Adrenal gland (tissue), 19 donors: ENCODE measurements at places on chromosomes 2 and 18.
A peak's percentile ranks its signal among the peaks of the same experiment; 100 is the strongest.

DNA sequence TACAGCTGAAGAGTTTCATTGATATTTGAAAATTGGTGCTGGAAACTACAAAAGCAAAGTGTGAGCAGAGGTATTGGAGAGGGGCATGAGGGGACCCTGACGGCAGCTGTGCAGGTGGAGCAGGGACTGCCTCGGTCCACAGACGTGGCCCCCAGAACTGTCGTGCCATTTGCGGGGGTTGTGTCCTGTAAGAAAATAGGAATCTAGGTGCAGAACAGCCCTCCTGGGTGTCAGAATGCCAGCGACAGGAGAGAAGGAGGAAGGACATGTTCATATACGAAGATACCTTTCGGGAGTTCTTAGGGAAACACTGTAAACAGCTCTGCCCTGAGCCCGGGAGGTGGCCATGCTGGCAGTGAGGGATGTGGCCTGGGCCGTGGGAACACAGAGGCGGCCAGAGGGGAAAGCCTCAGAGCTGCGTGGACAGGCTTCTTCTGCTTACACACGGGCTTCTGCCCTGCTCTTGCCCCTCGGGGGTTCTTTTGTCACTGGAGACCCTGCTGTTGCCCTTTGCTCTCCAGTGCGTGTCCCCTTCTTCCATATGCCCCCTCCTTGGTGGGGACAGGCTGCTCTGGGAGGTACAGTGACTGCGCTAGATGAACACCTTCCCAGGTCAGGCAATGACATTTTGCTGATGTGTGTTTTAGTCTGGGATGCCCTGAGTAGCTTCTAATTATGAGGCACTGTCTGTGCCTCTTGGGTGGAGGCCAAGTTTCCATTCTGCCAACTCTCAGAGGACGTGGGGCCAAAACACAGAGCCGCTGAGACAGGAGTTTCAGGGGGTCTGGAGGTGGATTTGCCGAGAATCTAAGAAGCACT is 81.9 kb upstream of the TXNDC2 start:
- DNase-seq = peak; percentile 74

- no peak for DNase-seq
Observed at GRCh38 chr2:151239624-151240023, 22.0 kb downstream of the RBM43 start.

DNA sequence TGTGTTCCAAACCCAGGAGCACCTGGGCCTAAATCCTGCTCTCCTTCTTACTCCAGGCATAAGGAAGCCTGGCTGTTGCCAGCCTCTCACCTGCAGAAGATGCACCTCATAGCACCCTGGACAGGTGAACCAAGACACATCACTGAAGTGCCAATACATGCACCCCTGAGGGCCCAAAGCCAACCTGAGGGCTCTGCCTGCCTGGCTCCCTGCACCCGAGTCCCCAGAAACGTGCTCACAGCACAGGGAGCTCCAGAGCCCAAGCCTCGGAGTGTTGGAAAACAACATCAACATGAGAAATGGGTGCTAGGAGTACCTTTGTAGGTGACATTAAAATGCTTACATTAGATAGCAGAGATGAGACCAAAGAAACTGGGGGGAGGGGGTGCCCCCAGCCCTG is 96.3 kb upstream of the RAB6C start:
- no peak for DNase-seq

DNA sequence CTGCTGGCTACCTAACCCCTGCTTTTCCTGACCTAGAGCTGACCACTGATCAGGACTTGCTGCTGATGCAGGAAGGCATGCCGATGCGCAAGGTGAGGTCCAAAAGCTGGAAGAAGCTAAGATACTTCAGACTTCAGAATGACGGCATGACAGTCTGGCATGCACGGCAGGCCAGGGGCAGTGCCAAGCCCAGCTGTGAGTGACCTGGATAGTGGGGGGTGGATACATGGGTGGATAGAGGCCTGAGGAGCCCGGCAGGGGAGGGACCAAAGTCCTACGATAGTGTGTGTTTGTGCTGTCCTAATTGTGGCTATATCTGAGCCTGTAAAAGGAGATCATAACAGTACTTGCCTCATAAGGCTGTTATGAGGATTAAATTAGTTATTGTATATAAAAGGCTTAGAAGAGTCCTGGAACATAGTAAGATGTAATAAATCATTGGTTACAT is 8.2 kb downstream of the PLCD4 start:
- no peak for DNase-seq

DNA sequence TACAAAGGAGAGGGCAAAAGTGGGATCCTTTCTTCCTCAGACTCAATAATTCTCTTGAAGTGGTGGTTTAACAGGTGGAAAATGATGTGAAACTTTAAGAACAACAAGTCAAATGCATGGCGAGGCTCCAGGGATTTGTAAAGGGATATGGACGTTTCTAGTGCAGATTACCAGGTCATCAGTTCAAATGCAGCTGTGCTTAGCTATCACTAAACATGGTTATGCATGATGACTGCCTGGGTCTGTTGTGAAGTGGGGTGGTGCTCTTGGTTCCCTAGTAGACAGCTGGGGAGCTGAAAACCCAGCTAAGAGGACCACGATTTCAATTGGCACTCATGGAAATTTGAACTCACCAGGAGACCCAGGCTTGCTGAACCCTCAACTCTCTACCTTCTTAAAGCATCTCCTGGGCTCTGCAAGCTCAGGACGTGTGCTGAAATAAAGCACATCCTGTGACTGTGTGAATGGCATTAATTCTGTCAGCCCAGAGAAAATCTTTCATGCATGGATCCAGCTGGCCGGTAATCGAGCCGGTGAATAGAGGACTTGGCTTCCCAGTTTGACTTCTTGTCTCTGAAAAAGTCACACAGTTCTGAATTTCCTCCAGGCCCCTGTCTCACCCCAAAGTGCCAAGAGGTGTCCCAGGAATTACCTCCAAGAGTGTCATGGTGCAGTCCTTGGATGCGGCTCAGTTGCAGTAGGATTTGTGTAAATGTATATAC is 146.1 kb downstream of the MTX2 start:
- DNase-seq = no peak

GRCh38 chr2:222750533-222750932 is 79.1 kb downstream of the MOGAT1 start:
- no peak for DNase-seq

- DNase-seq = no peak
Observed at GRCh38 chr2:3876221-3876620, 172.8 kb downstream of the DCDC2C start.

- no peak for DNase-seq
Observed at GRCh38 chr18:21303445-21303844, 61.4 kb downstream of the GREB1L start.

DNA sequence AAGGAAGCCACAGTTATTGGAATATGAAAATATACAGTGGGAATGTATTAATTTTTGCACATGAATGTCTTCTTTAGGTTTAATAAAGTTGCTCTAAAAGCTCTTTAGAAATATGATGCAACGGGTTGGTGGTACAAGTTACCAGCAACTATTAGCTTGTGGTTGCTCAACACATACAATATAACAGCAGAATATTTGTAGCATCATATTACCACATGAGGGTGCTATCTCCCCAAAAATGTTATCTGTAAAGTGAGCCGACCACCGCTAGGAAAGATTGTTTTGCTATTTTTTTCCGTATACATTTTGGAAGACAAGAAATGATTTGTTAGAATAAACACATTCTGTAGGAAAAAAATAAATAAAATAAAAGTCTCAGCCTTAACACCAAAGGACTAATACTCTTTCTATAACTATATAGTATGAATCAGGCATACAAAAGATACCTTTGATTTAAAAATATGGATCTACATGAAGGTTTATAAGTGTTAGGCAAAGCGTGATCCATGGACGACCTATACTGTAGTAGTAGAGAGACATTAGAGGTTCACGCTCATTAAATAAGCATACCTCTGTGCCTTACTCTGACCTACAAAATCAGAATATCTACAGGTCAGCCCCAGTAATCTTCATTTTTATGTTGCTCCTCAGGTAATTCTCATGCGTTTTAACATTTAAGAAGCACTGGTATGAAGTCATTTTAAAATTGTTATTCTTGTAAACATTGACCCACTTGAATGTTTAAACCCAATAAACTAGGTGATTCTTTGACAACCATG is 1110.6 kb upstream of the ACVR2A start:
- DNase-seq = no peak

DNA sequence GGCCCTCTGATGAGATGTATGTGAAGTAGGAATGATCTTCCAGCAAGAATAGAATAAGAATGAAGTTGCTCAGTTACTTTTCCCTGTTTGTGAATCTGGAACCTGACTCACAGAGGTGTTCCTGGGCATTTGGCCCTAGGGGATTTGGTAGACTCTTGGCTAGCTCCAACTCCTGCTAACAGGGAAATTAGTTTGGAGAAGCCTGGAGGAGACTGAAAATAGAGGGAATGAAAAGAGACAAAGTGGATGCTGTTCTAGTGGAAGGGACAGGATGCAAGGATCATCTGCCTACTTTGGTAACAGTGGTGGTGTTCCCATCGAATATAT is 19.6 kb downstream of the TMEM17 start:
- DNase-seq = no peak

- no peak for DNase-seq
Observed at GRCh38 chr18:69636529-69637301, 236.0 kb downstream of the DOK6 start.

- DNase-seq = no peak
Observed at GRCh38 chr2:236558993-236559978, 10.3 kb upstream of the ACKR3 start.

GRCh38 chr18:21602299-21602587 is 1.7 kb upstream of the ESCO1 start:
- DNase-seq = no peak

DNA sequence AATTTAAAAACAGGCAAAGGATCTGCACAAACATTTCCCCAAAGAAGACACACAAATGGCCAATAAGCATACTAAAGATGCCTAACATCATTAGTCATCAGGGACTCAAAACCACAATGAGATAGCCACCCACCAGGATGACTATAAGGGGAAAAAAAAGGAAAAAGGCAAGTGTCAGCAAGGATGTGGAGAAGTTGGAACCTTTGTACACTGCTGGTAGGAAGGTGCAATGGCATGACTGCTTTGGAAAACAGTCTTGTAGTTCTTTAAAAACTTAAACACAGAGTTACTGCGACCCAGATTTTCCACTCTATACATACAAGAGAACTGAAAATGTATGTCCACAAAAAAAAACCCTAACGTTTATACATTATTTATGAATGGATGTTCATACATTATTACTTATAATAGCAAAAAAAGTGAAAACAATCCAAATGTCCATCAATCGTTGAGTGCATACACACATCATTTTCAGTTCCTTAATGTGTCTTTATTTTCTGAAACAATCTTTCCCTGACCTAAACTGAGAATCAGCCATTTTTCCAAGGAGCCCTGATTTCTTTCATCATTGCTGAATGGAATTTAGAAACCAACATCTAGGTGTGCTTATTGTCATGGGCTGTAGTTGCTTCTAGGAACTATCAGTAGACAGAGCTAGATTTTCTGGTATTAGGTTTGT is 64.7 kb upstream of the TLK1 start:
- no peak for DNase-seq

- no peak for DNase-seq
Observed at GRCh38 chr2:203548887-203549286, 13.8 kb upstream of the RAPH1 start.

- DNase-seq = no peak
Observed at GRCh38 chr2:3272761-3273160, 104.9 kb downstream of the EIPR1 start.

DNA sequence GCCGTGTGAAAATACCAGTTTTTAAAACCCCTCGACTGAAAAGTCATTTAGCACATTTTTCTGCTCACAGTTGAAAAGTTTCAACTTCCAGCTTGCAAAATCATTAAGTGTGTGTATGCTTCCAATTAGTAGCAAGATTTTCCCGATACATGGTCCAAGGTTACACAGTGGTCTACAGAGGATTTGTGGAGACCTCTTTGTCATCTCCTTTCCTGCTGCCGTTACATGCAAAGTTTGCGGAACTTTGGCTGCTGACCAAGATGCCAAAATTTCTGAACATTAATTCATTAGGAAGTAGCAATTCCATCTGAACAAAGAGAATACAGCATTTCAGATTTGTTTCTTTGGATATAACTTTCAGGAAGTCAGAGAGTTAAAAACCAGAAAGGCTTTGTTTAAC is 474.6 kb downstream of the PLCL1 start:
- no peak for DNase-seq
